Inflammatory macrophage treated with lipopolysaccharide for 4 hours (primary cell): ENCODE measurements at places on chromosomes 7 and 10.

DNA sequence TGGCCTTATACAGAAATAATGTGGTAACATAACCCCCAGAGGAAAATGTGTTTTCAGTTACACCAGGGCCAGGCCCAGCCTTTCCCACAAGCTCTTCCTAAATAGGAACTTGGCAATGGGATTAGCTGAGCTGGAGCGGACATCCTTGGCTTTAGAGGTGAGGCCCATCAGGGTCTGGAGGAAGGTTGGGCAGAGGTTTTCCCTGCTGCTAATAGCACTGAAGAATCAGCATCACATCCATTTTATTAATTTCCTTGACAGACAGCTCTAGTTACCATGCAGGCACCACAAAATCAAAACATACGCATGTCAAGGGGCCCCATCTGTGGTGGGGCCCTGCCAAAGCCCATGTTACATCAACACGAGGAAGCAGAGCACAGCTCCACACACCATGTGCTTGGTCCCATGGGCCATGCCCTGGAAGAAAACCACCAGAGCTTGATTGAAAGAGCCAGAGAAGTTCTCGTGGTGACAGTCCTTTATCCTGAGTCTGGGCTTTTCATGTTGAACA, 566.6 kb downstream of the KCNMA1 start:
- DNase-seq = no peak

- no peak for DNase-seq
Measured at GRCh38 chr10:90326498-90327267, 531.2 kb downstream of the HTR7 start.

- DNase-seq = no peak
Measured at GRCh38 chr10:121362026-121362425, 236.2 kb downstream of the FGFR2 start.

GRCh38 chr10:33111488-33112051, 153.5 kb upstream of the ITGB1 start:
- DNase-seq = no peak

DNA sequence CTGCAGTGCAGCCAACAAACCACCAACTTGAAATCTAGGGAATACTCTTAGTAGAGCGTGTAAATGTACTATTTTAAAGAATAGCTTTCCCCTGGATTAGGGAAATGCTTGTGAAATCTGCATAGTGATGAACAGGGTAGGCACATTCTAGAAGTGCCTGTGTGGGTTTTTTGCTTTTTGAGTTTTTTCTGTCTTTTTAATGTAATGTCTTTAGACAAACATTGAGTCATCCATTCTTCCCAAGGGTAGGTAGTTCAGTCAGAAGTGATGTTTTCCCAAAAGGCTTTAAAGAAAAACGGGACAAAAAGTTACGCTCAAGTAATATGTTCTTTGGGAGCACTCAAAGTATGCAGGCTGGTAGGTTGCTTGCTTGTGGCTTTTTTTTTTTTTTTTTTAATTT, 130.0 kb downstream of the AUTS2 start:
- no peak for DNase-seq

- DNase-seq = peak; percentile 58
Measured at GRCh38 chr10:63210611-63211196, 77.6 kb downstream of the NRBF2 start.

DNA sequence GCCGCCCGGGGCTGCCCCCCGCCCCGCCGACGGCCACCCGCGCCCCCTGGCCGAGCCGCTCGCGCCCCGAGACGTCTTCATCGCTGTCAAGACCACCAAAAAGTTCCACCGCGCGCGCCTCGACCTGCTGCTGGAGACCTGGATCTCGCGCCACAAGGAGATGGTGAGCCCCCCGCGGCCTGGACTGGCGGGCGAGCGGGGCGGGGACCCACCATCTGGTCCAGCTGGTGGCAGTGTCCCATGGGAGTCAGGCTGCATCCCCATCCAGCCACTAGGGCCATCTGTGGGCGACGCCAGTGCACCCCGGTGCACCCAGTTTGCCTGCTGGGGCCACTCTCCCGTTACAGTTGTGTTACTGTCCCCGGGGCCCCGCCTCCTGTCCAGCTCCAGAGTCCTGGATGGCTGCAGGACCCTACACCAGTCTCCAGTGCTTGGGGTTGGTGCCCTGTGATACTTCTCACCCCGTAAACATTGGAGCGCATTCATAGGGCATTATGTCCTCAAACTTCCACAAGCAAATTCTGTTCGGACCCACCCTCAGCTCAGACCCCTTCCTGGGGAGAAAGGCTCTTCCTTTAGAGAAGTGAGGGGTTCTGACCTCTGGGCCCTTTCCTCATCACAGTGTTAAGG, 672 bp downstream of the LFNG start:
- DNase-seq = peak; percentile 52

DNA sequence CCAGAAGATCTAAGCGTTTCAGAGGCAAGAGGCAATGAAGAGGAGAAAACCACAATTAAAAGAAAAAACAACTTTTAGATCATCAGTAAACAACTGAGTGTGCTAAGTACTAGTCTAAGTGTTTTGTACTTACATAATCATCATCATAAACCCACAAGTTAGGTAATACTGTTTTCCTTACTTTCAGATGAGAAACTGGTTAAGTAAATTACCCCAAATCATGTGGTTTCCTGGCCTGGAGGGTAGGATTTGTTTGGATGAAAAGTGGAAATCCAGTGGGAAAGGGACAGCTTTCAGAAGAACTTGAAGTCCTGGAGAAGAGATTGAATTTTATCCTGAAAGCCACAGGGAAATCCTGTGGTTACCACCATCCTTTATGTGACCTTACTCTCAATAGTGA, 463.3 kb downstream of the LRMDA start:
- no peak for DNase-seq

DNA sequence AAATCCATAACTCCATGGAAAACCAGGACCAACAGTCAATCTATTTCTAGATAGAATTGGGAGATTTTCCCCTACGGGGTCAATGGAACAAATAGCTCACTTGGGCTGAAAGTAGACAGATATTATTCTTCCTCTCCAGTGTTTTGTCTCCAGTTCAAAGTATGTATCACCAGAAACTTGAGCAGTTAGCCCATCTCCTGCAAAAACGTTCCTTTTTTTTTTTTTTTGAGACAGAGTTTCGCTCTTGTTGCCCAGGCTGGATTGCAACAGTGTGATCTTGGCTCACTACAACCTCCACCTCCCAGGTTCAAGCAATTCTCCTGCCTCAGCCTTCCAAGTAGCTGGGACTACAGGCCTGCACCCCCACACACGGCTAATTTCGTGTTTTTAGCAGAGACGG, 390.0 kb upstream of the AUTS2 start:
- DNase-seq = no peak

GRCh38 chr10:126225672-126226008, 162.6 kb downstream of the ADAM12 start:
- no peak for DNase-seq

DNA sequence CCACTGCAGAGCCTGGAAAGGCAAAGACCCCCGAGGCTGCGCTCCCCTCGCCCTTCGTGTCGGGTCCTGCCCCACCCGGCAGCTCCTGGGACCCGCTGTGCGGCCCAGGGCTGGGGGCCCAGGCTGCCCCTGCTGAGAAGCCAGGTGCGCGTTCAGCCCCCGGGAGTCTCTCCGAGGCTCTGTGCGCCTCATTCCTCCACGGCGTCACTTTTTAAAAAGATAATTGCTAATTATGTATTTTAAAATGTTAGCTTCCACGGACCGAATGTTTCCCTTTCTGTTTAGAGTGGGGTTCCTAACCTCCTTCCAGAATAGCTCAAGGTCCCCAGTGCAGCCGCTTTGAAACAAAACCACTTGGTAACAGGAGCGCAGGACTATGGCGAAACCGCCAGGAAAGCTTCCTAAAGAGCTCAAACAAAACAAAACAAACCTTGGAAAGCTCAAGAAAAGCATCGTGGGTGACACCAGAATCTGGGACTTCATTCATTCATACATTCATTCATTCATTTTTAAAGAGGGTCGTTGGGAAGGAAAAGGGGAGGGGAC, 45.6 kb downstream of the PDIA4 start:
- peak; percentile 34 for DNase-seq

DNA sequence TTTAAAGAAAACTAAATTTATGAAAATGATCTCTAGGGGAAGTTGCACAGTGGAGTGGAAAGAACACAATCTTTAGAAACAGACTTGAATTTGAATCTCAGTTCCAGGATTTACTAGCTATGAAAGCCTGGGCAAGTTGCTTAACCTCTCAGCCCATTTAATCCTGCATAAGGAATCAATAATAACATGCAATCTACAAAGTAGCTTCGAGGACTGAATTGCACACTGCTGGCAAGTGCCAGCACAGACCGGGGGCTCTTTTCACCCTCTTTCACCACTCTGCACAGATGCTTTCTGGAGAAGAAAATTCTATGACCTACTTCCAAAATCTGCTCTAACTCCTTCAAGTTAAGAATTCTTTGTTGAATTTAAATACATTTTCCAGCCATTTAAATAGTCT, 63.4 kb upstream of the ANK3 start:
- DNase-seq = no peak

- DNase-seq = peak; percentile 58
Measured at GRCh38 chr10:3482200-3482993, 302.6 kb downstream of the KLF6 start.

- no peak for DNase-seq
Measured at GRCh38 chr7:13727279-13727678, 262.2 kb downstream of the ETV1 start.

DNA sequence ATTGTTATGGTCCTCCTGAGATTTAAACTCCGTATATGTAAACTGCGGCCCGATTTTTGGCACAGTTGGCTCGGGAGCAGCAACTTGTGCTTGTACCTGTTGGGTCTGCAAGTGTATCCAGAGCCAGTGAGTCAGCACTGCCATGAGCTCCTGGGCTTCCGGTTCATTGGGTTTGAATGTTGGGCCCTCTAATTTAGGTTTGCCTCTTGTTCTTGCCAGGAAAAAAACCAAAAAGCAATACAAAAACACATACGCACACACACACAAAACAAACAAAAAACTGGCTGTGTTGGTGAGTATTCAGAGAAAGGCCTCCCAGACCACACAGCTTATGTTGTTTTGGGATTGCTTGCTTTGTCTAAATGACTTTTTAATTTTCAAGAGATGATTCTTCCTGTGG, 26.3 kb downstream of the SND1 start:
- DNase-seq = no peak

DNA sequence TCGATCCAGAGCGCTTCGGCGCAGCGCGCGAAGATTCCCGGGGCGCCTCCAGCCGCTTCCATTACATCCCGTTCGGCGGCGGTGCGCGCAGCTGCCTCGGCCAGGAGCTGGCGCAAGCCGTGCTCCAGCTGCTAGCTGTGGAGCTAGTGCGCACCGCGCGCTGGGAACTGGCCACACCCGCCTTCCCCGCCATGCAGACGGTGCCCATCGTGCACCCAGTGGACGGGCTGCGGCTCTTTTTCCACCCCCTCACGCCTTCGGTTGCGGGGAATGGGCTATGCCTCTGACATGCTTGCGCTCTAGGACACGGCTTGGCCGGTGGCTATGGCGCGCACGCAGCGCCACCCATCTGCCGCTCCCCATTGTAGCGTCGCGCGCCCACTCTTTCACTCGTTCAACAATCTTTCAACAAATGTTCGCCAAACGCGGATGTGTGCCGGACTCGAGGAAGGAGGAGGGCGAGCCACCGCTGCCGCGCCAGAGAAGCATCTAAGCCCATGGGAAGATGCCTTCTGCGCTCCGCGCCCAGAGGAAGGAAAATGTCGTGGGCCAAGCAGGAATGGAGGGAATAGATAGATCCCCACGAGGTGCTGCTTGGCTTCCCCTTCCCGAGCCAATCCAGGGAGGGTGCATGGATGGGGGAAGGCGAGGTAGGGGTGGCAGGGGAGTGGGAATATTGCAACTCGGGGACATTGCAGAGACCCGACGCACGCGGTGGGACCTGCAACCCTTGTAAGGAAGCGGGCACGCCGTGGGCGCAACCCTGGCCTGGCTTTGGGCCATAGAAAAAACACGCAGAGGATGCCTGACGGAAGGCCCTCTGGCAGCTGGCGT, 5.1 kb upstream of the CYP26A1 start:
- DNase-seq = no peak

GRCh38 chr10:7507887-7508726, 97.3 kb upstream of the SFMBT2 start:
- DNase-seq = no peak

DNA sequence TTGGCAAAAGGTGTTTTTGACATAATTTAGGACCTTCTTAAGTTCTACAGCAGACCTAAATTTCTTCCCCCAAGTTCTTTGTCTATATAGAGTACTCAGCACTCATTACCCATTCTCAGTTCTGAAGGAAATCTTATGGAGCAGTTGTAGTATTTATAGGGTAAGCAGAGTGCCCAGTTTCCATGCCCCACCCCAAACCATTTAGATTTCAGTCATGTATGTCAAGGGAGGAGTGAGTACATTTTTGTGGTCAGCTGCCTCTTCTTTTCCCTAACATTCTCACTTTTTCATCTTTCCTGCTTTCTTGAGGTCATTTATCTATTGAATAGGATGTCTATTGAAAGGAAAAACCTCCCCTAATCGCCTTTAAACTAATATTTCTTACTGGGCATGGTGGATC, 83.3 kb downstream of the KAT6B start:
- no peak for DNase-seq

DNA sequence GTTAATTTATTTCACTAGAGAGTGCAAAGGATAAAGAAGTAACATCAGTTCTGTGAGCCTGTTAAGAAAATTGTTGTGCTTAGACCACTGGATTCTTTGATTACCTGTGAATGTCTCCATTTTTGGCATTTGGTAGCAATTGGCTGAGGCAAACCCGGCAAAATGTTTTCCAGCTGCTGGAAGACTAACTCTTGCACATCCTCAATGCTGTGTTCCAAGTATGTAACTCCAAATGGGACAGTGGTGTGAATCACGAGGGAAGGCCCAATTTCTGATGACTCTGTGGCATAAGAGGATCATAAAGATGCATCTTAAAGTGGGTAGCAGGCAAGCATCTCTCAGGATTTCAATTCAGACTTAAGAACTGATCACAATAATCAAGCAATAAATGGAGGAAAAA, 268.8 kb downstream of the RNLS start:
- no peak for DNase-seq

- DNase-seq = no peak
Measured at GRCh38 chr7:46155367-46155766, 234.3 kb upstream of the IGFBP3 start.

DNA sequence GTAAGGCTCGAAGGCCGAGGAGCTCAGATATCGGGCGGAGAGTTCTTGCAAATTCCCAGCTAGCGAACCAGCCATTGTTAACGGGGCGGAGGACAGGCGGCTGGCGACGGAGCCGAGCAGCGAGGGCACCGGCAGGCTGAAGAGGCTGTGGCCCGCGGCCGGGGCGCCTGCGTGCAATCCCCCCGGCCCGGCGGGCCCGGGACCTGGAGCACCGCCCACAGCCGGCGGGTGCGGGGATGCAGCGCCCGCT, 4.1 kb downstream of the VAX1 start:
- DNase-seq = no peak
